Stimulated activated CD4-positive, alpha-beta T cell treated with anti-CD3 and anti-CD28 coated beads, TNF-alpha, amount 100 ng/mL, for 4 hours (primary cell): ENCODE measurements at places on chromosomes 6 and 20.

DNA sequence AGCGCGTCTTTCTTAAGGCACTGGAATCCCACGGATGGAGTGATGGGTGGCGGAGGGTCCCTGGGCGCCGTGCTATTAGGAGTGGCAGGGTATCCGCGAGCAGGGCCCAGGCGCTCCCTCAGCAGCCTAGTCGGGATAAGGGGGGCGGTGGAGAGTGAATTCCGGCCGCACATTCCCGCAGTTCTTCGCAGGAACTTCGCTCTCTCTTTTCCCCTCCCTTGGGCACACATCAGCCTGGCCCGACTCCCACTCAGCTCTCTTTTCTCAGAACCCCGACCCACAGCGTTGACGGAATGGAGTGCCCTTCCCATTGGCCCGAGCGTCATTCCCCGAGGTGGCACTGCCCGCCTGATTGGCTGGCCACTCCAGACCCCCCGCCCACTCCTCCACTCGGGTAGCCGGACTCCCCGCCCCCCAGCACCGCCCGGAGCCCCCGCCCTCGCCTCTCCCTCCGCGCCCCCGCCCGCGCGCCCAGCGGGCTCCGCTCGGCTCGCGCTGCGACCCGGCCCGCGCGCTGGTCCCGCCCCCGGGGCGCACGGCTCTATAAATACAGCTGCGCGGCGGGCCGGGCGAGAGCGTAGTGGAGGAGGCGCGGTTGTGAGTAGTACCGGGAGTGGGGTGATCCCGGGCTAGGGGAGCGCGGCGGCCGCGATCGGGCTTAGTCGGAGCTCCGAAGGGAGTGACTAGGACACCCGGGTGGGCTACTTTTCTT, at the start of gene ID4:
Gene ID4 (plus strand): TSS at position 572 of the 712 bp plus-strand sequence. CDS start 385 bp downstream, outside the sequence.
- DNase-seq = no peak

- DNase-seq = no peak
These were observed 5.0 kb downstream of the SERPINB6 start for GRCh38 chr6:2966347-2966746.

- no peak for DNase-seq
These were observed 140.7 kb downstream of the UBE3D start for GRCh38 chr6:82924799-82925535.

DNA sequence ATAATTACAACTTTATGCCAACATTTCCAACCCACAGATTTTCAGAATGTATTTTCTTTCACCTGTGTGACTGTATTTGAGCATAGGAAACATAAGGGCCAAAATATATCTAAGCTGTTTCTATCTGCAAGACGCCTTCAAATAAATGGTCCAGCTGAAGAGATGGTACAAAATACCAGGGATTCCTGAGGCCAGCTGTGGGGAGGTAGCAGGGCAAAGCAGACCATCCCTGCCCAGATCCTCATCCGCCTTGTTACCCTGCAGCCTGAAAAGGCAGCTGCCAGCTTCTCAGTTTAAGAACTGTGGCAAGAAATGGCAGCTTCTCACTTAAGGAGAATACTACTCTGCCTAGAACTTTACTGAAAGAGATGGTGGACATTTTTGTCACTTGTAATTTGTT, 143.3 kb downstream of the KHDC1L start:
- no peak for DNase-seq

DNA sequence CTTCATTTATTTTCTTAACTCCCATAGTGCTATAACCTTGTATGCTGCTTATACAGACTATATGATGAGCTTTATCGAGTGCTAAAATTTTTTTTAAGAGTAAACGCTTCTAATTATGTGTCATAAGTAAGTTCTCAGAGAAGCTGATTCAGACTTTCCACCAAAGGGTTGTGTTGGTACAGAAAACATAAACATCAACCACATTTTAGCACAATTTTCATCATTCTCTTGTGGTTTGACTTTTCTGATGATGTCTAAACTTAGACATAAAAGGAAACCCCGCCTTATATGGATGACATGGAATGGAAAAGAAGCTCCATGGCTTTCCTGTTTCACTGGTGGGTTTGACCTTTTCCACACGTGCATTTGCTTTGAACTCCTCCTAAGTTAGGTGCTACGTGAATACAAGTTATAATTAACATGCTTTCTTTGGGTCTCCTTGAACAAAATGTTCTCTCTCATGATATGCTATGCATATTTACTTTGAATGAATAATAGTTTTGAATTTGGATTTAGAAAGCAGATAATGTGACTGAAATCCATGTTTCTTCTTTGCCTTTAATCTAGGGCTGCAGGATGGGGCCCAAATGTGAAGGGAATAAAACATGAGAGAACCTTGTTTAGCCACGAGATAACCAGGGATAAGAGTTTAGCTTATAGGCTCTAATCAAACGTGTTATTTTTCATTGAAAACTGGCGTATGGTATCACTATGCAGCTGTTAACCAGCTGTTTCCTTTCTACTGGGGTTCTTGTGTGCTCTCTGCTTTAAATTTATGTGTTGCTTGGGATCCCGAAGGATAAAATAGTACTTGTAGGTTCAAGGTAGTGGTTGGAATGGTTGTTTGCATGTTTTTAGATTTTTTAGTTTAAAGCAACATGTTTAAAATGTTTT, 127.1 kb upstream of the AHI1 start:
- no peak for DNase-seq

- no peak for DNase-seq
These were observed 74.6 kb upstream of the RNF24 start for GRCh38 chr20:4089756-4090487.

GRCh38 chr6:14540276-14540675, 422.7 kb downstream of the CD83 start:
- no peak for DNase-seq

- DNase-seq = no peak
These were observed 639 bp upstream of the LBP start for GRCh38 chr20:38345643-38346042.
